Fibroblast of the aortic adventitia (primary cell): ENCODE measurements at places on chromosomes 3 and 15. TPM values are rescaled to one million over a fixed set of nuclear protein-coding genes. Genes with fewer than 3 reads are reported as not detected.
A peak's percentile ranks its signal among the peaks of the same experiment; 100 is the strongest.

Gene CDHR4
- 0.09 TPM in 1 of 2 replicates, not detected in the other for total RNA-seq

Gene CACNA1D
- 0.33 and 1.9 TPM in 2 replicates for total RNA-seq

Gene CDCP1
- total RNA-seq = 1.3 and 32.8 TPM in 2 replicates

Gene CLSTN2
- total RNA-seq = 0.82 and 3.2 TPM in 2 replicates

Gene ITPKA
- 1.4 and 1.8 TPM in 2 replicates for total RNA-seq

Gene EFCAB12
- total RNA-seq = under 0.01 TPM in 1 of 2 replicates, not detected in the other

Gene CD86
- not detected in 2 replicates for total RNA-seq

DNA sequence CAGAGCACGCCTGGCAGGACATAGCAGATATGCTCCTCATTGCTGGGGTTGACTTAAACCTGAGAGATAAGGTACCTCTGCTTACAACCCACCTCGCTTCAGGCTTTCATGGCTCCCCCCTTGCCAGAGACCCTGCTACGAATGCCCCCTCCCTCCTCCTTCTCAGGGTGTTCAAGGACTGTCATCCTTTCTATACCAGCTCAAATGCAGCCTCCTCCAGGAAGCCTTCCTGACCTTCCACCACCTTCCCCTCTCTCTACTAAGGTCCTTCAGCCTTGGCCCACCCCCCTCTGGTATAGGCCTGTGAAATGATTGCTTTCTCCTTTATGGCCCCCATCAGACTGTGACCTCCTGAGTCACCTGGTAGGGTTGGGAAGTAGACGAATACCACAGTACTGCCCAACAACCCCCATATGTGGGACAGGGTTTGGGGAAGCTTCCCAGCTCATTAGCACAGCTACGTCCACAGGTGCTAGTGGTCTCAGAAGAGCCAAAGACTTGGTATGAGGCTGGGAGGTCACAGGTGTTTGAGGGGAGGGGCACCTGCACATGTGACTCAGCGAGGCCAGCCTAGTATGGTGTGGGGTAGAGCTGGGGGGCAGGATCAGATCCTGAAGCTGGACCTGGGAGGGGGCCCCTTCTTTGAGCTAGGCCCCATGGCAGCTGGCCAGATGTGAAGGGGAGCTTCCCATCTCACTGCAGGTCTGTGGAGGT, 32.0 kb downstream of the ANKDD1A start:
- DNase-seq = no peak

DNA sequence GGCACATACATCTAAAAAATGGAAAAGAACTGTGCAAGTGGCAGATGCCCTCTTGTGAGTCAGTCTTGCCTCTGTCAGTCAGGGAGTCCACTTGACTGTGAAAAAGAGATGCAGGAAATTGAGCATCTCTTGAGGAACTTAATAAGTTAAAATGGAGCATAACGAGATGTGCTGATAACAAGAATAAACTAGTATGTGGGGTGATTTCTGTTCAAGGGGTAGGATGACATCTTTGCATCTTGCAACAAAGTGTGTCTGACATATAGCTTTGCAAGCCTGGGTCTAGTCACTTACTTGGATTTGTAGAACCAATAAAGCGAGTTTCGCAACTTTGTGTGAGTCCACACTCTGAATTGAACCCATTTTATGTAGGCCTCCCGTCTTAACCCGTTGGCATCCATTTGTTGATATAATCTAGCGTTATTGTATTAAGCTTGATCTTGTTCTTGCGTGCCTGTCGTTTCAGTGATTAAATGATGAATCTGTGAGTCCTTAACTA, 2.2 kb downstream of the USP3 start:
- no peak for DNase-seq

DNA sequence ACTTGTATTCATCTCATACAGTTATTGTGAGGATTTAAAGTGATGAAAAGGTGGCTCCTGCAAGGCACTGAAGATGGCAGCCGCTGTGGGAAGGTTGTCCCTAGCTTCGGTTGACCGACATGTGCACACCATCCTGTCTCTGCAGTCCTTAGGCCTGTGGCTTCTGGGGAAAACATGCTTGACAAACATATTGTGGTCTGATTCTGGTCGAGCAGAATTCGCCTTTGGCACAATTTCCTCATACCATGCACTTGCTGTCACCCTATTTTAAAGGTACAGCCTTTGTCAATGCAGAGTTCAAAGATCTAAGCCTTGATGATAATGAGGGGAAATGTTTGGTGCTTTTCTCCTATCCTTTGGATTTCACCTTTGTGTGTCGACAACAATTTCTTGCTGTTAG, 50.9 kb downstream of the PRICKLE2 start:
- no peak for DNase-seq

DNA sequence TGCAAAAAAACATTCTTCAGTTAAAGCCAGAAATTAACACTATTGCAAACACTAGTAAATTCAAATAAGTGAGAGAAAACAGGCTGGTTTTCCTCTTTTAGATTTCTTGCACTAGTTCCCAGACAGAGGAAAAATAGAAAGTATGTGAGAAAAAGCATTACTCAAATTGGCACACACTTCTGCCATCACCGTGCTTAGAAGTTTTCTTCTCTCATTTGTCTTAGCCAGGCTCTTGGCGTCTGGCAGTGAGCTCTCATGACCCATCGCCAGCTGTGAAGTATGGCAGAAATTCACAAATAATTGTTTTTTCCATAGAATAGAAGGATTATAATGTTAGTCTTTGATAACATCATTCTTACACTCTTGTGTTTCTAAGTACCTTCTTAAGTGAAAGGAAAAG, 515.9 kb downstream of the GBE1 start:
- DNase-seq = peak; percentile 39

DNA sequence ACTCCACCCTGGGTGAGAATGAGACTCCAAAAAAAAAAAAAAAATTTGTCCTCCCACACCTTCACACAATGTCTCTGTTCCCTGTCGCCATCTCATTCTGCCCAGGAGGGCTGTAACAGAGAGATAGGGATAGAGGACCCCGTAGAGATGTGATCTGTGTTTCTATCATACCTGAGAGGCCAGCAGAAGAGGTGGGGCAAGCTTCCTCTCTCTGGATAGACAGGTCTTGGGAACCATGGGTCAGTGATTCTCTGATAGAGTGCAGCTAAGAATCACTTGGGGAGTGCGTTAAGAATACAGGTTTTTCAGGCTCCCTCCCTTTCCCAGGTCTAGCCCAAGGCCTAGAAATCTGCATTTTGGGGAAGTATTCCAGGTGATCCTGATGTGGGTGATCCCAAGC, 8.3 kb downstream of the CA12 start:
- DNase-seq = no peak

GRCh38 chr15:69787791-69788190, 309.9 kb downstream of the TLE3 start:
- no peak for DNase-seq

- DNase-seq = no peak
These were observed 150.5 kb downstream of the RSRC1 start for GRCh38 chr3:158260392-158260791.

DNA sequence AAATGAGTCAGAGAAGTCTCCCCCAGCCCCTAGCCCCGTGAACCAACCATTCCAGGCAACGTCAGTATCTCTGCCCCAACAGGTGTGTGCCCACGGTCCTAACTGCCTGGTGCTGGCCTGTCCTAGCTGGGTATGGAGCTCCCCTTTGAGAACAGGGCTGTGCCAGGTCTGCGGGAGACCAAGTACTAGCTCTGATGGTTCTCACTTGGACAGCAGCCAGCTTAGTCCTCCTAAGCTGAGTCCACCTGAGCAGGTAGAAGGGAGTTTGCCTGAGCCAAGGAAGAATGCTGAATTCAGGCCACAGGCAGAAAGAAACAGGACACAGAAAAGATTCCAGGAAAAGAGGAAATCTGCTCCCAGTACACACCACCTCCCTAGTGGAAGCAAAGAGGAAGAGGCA, 33.1 kb upstream of the PARL start:
- DNase-seq = no peak

DNA sequence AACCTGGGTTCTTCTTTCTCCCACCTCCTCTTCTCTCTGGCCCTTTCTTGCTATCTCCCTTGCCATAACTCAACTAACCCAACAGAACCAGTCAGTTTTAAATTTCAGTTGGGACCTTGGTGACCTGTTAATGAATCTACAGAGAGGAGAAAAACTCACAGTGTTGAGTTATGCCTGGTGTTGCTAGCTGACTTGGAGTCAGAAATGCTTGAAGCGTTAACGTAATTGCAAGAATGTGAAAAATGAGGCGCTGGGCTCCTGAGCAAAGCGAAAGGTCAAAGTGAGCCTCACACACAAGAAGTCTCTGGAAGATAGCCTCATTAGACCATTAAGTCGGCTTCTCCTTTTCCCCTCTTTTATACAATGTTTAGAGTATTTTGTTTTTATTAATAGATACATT, 18.4 kb downstream of the MEIS2 start:
- DNase-seq = peak; percentile 64

GRCh38 chr3:172557515-172558220, 34.4 kb upstream of the TNFSF10 start:
- DNase-seq = peak; percentile 93

GRCh38 chr15:97978401-97979139, 18.1 kb downstream of the ARRDC4 start:
- DNase-seq = peak; percentile 86

DNA sequence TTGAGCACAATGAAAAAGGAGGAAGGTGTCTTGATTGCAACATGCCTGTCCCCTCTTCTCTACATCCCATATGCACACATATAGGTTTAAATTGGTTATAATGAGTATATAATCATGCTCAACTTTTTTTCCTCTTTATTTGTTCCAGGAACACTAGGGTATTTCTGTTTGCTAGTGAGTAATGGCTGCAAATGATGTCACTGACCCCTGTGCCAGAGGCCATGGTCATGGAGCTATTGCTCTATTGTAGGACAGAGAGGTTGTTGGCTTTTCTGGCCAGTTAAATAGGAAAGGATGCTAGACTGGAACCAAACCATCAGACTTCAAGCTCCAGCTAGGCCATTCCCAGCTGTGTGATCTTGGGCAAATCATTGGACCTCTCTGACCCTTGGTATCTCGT, 9.6 kb downstream of the ARHGEF3 start:
- no peak for DNase-seq

DNA sequence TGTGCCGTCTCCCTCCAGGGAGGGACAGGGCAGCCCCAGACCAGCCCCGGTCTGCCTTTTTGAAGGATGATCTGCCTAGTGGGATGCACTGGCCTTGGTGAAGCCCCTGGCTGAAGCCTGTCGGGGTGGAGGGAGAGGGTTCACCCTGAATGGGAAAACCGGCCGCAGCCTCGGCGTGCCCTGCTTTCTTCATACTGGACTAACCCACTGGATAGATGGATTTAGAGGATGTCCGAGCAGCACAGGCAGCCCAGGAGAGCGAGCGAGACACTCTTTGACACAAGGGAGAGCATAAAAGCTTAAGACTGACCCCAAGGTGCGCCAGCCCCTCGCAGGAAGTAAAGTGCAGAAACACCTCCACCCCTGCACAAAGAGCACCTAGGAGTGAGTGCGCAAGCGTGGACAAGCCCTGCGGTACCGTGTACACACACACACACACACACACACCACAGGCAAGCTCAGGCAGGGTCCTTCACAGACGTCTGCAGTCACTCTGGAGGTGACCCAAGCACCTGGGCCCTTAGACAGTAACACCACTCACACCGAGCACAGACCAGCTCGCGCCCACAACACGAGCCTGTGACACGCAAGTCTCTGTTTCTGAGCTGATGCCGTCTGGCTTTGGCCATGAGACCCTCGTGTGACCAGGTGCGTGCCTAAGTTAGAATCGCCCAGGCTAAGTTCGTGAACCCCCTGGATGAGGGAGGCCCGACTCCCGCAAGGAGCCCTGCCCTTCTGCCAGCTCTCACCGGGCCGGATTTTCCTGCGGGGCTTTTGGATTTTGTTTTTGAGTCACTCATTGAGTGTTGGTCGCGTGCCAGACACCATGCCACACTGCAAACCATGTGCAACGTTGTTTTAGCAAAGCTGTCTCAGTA, 11.3 kb downstream of the SEMA4B start:
- DNase-seq = no peak

DNA sequence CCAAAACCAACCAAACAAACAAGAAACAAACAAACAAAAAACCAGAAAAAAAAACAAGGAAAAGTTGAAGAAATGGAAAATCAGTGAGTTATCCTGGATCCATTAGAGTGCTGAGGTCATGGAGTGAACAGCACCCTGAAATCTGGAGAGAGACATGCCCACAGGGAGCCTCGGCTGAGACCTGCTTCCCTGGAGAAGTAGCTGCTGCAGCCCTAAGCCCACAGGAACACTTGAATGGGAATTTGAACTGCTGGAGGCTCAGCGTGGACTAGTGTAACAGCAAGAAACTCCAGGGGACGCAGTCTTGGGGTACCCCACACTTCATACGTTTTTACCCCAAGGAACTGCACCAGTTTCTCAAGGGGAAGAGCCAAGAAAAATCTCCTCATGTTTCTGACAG, 144.1 kb upstream of the UBE3A start:
- DNase-seq = no peak

GRCh38 chr3:53806182-53807116, 39.8 kb downstream of the CHDH start:
- peak; percentile 90 for DNase-seq

DNA sequence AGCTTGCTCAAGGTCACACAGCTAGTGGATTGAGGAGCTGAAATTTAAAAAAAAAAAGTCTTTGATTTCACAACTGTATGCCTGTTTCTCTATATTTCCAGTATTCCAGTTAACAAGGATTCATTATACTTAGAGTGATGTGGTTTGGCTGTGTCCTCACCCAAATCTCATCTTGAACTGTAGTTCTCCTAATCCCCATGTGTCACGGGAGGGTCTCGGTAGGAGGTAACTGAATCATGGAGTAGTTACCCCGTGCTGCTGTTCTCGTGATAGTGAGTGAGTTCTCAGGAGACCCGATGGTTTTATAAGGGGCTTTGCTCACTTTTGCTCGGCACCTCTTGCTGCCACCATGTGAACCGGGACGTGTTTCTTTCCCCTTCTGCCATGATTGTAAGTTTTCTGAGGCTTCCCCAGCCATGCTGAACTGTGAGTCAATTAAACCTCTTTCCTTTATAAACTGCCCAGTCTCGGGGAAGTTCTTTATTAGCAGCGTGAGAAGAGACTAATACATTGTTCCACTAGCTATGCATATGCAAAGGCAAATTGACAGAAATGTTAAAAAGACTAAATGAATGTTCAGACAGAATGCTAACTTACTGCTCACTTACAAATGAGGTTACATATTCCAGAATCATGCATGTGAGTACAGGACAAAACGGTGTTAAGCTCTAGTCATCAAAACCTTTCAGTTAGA, 1101.9 kb downstream of the ROBO1 start:
- DNase-seq = no peak

- DNase-seq = no peak
These were observed 95.3 kb downstream of the SLC9A9 start for GRCh38 chr3:143753006-143753405.

GRCh38 chr15:92889390-92890107, 10.6 kb upstream of the CHD2 start:
- peak; percentile 18 for DNase-seq
